ENCODE measurements at places on chromosomes 16 and 17. TPM values are rescaled to one million over a fixed set of nuclear protein-coding genes. Genes with fewer than 3 reads are reported as not detected.

The CDRT15L2 gene
- not detected for polyA plus RNA-seq

GRCh38 chr17:45834471-45835396 lies 9.9 kb upstream of the SPPL2C start:
- DNase-seq, result no peak

DNA sequence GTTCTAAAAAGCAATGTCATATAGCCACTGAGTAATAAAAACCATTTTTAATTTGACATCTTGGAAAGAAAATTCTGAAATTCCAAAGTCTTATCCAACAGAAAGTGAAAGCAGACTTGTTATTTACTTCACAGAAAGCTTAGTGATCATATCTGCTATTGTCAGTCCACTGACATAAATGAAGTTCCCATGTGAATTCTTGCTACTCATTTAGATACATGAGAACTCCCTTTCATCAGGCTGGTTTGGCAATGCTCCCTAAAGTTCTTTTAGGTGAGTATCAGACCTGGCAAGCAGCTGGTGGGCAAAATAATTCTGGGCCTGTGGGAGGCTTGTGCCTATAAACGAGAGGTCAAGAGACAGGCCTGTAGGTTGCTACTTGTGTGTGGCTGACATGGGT lies 23.4 kb downstream of the NME2 start:
- DNase-seq, result no peak

GRCh38 chr16:14232106-14232864 lies 161.2 kb downstream of the MRTFB start:
- no peak for DNase-seq

- DNase-seq, result no peak
Observed at GRCh38 chr17:32302037-32302436, 36.4 kb downstream of the RHBDL3 start.

DNA sequence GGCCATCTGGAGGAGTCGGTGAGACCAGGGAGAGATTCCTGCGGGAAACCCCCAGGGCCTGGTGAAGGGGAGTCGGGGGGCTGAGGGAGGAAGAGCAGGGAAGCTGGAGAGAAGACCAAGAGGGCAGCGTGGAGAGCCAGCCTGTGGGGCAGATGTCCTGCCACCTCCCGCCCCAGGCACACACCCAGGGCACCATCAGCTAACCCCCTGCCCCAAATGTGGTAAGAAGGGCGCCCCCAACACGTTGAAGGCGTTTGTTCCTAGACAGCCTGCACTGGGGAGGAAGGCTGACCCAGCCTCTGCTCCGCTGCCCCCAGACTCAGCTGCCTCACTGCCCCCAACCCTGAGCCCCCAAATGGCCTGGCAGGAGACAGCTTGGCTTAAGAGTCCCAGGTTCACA lies 1.3 kb downstream of the BAIAP3 start:
- DNase-seq, result no peak

- no peak for DNase-seq
Observed at GRCh38 chr16:86953631-86954391, 363.4 kb downstream of the C16orf95 start.

DNA sequence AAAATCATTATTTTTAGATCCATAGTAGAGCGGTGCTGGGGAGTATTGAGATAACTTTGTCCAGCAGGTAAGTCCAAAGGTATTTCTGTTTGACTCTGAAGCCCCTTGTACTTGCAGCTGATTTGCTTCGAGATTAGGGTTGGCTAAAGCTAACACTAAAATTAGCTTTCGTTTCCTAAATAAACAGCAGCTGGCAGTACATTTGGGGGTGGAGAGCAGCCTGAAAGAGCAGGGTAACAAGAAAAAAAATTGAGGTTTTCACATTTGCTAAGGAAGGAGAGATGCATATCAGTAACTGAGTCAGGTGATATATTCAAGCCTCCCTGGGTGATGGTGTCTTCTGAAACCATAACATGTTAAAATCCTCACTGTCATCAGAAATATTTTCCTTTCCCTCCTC lies 37.4 kb upstream of the TMC5 start:
- no peak for DNase-seq
